ENCODE measurements at places on chromosomes 16 and 17.

DNA sequence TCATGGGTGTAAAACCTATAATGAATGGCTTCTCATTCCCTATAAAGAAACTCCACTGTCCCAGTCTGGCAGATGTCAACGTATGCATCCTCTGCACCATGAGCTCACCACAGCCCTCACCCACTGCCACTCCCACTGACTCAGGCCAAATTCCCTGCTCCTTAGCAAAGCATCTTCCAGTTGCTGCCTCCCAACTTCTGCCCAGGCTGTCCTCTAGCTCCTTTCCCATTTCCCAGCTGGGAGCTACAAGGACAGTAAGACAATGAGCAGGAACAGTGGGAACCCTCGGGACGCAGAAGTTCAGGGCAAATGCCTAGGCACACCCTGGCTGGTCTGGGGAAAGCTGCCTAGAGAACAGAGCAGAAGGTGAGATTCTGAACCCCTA is 9.1 kb upstream of the THAP11 start:
- DNase-seq: no peak

- DNase-seq: no peak
Observed at GRCh38 chr16:21568502-21569189, 30.7 kb upstream of the METTL9 start.

DNA sequence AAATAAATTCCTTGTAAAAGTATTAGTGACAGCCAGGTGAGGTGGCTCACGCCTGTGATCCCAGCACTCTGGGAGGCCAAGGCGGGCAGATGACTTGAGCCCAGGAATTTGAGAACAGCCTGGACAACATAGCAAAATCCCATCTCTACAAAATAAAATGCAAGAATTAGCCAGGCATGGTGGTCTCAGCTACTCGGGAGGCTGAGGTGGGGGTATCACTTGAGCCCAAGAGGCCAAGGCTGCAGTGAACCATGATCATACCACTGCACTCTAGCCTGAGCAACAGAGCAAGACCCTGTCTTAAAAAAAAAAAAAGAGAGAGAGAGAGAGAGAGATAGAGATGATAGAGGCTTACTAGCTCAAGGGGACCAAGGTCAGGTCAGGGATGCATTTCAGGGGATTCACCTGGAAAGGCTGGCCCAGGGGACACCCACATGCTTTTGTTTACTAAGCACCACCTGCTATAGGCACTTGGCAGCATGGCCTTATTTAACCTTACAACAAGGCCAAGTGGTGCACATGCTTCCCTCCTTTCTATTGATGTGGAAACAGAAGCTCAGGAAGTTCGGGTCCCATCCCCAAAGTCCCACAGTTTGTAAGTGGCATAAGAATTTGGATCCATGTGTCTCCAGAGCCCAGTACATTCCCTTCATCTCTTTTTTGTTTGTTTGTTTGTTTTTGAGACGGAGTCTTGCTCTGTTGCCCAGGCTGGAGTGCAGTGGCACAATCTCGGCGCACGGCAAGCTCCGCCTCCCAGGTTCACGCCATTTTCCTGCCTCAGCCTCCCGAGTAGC is 12.4 kb upstream of the SRCIN1 start:
- DNase-seq: no peak

DNA sequence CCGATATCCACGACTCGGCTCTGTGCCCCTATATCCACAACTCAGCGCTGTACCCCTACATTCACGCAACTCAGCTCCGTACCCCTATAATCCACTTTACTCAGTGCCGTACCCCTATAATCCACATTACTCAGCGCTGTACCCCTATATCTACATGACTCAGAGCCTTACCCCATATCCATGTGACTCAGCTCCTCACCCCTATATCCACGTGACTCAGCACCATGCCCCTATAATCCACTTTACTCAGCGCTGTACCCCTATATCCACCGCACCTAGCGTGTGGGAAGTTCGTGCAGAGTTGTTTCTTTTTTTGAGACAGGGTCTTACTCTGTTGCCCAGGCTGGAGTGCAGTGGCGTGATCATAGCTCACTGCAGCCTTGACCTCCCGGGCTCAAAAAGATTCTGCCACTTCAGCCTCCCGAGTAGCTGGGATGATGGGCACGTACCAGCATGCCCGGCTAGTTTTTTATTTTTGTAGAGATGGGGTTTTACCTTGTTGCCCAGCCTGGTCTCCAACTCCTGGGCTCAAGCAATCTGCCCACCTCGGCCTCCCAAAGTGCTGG is 17.4 kb downstream of the CYB5D2 start:
- DNase-seq: no peak

DNA sequence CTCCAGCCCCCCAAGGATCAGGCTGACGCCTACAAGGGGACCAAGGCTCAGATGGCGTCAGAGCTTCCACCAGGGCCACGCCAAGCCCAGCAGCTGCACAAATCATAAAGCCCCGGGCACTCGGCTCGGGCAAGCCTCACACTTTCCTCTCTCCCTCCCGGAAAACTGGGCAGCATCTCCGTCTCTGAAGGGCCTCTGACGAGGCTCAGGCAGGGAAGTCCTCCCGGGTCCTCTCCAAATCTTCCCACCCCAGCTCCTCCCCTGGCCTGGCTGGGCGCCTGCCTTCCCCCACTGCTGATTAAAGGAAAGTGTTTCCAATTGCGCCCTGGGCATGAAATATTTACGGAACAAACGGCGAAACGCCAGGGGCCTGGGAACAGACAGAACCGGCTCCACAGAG is 38.5 kb downstream of the PIEZO1 start:
- DNase-seq: no peak

DNA sequence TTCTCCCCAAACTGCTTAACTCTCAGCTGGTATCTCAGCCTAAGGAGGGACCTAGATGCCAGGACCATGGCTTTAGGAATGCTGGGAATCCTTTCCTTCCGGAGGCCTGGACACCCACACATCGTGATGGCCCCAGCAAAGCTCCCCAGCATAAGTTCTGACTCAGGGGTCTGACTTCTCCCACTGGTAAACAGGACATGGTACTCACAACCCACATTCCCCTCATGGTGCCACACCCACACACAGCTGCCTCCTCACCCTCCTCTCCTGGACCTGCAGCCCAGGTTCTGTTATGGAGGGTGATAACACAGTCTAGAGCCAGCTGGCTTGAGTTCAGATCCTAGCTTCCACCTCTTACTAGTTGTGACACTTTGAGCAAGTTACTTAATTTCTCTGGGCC is 719 bp upstream of the RNF227 start:
- DNase-seq: no peak

- DNase-seq: peak; percentile 32
Observed at GRCh38 chr17:77107506-77108433, 33.0 kb upstream of the SEC14L1 start.

DNA sequence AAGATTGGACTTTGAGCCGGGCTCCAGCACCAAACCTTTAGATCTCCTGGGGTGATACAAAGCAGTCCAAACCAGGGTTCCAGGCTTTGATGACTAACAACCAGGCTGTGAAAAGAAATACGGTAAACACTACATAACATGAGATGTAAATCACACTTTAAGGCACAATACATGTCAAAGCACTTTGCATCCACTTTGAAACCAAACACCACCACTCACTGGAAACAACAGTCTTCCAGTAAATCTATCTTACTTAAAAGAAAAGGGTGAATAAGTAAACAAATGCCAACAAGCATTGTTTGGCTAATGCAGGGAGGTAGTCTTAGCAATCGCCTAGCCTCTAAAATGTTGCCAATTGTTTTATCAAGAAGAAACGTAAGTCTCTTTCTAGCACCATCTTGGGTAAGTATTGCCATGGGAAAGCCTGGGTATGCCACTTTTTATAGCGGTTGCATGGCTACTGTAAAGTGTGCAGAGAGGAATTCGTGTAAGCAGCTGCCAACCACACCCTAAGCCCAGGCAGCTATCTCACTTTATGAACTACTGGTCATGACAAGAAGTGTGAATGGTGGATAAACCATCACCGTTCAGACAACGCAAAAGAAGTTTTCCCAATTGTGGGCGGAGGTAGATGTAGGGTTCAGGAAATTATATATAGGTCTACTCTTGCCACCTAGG is 267.4 kb upstream of the PSMD7 start:
- no peak for DNase-seq

DNA sequence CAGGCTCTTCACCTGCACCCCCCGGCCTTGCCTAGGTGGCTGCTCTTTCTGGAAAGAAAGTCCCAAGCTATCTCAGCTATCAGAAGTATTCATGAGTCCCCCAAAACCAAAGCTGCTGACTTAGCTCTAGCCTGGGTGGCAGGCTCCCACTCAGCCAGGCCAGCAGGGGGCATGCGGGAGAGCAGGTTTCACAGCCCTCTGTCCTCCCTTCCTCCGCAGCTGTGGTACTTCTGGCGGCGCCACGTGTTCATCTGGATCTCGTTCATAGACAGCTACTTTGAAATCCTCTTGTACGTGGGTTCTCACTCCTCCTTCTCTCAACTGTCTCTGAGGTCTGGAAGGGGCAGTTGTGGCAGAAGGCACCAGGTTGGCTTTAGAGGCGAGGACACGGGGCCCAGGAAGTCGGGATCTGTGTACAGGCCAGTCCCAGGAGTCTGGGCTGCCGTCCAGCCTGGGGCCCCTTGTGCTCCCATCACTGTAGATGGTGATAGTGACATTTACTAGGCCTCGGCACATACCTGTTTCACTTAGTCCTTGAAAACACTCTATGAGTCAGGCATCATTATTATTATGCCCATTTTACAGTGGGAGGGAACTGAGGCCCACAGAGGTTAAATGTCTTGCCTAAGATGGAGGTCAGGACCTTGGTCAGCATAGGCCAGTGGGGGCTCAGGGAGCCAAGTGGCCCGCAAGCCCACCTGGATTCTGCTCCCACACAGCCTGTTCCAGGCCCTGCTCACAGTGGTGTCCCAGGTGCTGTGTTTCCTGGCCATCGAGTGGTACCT is 12.9 kb downstream of the TRPV2 start:
- no peak for DNase-seq

DNA sequence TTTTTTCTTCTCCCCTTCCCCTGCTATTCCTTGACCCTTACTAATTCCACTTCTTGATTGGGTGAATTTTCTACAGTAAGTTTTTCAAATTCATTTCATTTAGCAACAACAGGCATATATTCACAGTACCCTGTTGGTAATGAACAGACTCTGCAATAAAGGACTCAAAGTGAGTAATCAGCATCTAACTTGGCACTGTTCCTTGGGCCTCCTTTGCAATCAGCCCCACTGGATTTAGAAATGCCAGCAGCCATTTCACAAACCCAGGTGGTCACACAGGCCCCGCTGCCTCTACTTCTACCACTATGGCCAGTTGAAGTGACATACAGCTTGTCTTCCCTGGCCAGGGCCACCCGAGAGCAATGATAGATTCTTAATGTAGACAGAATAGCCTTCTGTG is 113.8 kb downstream of the CYB561 start:
- no peak for DNase-seq

DNA sequence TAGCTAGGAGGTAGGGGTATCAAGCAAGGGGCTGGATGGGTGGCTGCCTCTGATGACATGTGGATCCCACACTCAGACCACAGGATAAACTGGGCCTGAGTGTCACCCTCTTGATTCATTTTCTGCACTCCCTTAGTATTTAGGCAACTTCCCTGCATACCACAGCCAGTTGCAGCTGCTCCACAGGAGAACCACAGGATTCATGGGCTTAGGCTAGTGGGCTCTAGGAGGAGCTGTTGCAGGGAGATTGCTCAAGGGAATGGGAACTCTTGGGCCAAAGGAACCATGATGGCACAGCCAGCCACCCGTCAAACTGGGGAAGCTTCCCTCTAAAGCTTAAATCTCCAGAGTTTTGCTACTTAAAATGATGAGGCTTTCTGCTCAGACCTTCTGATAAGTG is 269.7 kb upstream of the ASIC2 start:
- DNase-seq: no peak

GRCh38 chr16:22373662-22374310 is 633 bp downstream of the CDR2 start:
- DNase-seq: no peak

DNA sequence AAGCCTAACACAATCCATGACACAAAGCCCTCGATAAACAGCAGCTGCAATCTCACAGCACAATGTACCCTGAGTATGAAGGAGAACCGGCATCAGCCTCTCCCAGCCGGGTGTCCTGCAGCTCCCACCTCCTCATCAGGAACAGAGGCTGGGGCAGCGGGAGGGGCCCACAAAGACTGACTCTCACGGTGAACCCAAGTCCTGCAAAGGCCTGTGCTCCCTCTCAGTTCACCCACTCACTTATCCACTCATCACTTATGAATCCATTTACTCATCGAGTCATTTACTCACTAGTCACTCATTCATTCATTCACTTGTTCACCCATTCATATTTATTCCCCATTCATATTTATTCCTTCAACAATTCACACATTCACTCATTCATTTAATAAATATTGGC is 11.6 kb downstream of the ZNF423 start:
- DNase-seq: no peak

DNA sequence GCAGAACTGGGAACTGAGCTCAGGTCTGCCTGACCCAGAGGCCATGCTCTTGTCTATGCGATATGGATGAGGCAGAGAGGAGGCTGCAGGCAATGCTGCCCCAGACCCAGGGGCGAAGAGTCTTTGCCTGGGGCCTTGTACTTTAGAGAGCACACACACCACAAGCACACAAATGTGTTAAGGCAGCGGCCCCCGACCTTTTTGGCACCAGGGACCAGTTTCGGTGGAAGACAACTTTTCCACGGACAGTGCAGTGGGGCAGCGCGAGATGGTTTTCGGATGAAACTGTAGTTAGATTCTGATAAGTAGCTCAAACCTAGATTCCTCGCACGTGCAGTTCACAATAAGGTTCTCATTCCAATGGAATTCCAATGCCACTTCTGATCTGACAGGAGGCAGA is 6.7 kb downstream of the MT4 start:
- no peak for DNase-seq

GRCh38 chr16:73915935-73916334 is 380.7 kb upstream of the PSMD7 start:
- no peak for DNase-seq

GRCh38 chr17:63697341-63698286 is 2.3 kb downstream of the LIMD2 start:
- DNase-seq: peak; percentile 68

DNA sequence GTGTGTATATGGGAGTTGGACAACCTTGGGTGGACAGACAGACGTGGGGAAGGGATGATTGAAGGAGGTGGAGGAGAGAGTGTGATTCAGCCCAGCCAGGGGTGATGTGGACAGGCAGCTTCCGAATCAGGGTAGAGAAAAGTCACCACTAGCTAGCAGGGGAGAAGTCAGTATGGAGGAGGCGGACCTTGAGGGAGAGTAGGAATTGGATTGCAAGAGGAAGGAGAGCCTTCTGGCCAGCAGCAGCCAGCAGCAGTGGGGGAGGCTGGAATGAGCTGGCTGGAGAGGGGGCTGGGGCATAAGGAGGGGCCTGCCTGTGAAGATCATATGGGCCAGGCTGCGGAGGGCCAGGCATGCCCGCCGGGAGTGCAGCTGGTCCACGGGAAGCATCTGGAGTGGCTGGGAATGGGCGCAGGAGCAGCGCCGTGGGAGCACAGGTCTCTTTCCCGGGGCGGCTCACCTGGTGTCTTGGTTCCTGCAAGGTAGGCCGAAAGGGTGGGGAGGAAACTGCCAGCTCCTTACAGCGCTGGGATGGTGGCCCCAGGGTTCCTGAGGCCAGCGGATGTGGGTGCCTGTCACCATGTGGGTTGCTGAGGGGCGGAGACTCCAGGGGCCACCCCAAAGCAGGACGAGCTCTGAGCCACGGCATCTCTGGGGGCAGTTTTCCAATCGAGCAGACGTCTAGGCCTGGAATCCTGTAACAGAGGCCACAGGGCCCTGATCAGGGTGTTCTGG is 235.3 kb downstream of the SEC14L1 start:
- DNase-seq: no peak

GRCh38 chr17:40452921-40453378 is 9.7 kb downstream of the IGFBP4 start:
- no peak for DNase-seq
